Fibroblast of the aortic adventitia (primary cell): ENCODE measurements at places on chromosomes 2 and 18.

DNA sequence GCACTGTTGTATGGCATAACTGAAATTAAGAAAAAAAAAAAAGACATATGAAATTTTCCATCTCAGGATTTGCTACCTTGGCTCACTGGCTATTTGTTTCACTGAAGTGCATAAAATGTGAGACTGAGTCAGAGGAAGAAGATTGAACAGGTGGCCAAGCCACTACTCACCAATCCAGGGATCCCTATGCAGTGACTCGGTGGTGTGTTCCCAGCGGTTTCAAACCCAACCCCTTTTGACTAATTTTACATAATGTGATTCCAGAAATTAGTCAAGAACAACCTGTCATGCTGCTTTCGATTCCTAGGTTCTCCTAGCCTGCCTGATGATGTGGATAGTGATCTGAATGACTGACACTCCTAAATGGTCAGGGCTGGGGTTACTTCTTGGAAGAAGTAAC lies 77.3 kb downstream of the KLHL14 start:
- no peak for DNase-seq

GRCh38 chr2:12212841-12213597 lies 466.6 kb downstream of the LPIN1 start:
- no peak for DNase-seq

DNA sequence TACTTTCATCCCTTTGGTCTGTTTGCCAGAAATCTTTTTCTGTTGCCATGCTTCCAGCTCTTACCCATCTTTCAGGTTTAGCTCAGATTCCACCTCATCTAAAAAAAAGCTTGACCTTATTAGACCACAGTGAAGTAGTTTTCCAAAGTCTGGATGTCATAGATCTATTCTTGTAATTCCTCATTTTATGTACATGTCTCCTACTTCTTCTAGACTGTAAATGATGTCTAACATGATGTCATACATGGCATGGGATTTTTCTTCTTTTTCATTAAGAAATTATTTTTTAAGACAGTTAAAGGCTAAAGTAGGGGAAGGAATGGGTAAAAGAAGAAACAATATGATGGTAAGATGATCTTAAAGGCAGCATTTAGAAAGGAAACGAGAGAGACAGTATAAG lies 11.3 kb downstream of the GLS start:
- DNase-seq: no peak

GRCh38 chr2:31236433-31237205 lies 2.7 kb downstream of the EHD3 start:
- no peak for DNase-seq

GRCh38 chr2:67879586-67880290 lies 183.1 kb downstream of the C1D start:
- DNase-seq: peak; percentile 51

GRCh38 chr18:12844391-12844790 lies 39.6 kb downstream of the PTPN2 start:
- DNase-seq: no peak

- peak; percentile 38 for DNase-seq
Measured at GRCh38 chr2:152347076-152347475, 12.1 kb downstream of the FMNL2 start.
